ENCODE measurements at places on chromosomes 3 and 15.

- DNase-seq, result no peak
Measured at GRCh38 chr3:124491098-124491497, 239.2 kb upstream of the UMPS start.

GRCh38 chr3:119405315-119405714 lies 58.1 kb downstream of the TMEM39A start:
- no peak for DNase-seq

DNA sequence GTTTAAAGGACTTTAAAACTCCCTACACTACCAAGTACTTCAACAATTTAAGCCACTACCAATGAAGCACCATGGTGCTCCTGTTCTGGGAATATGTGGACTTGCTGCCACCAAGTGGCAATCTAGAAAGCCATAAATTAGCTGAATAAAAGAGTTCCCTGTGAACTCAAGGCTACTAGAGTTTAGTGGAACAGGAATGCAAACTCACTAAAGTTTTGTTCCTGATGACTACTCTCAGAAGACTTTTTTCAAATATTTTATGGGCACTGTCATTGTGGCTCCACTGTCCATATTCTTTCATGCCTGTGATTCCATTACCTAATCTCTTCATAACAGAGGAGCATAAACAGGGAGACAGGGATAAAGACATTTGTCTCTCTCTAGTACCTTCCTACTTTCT lies 63.9 kb downstream of the TMCC1 start:
- DNase-seq, result no peak

GRCh38 chr3:148074946-148075345 lies 622.8 kb upstream of the AGTR1 start:
- no peak for DNase-seq

- no peak for DNase-seq
Measured at GRCh38 chr3:69063636-69064035, 11.5 kb upstream of the TMF1 start.

GRCh38 chr3:632571-633170 lies 436.1 kb downstream of the CHL1 start:
- no peak for DNase-seq

- DNase-seq, result no peak
Measured at GRCh38 chr15:73239564-73240215, 129.1 kb downstream of the HCN4 start.

- DNase-seq, result no peak
Measured at GRCh38 chr3:139006051-139006716, at the start of gene PRR23A. PRR23A (minus strand) TSS chr3:139006268; CDS start chr3:139006268, 0 bp downstream.

DNA sequence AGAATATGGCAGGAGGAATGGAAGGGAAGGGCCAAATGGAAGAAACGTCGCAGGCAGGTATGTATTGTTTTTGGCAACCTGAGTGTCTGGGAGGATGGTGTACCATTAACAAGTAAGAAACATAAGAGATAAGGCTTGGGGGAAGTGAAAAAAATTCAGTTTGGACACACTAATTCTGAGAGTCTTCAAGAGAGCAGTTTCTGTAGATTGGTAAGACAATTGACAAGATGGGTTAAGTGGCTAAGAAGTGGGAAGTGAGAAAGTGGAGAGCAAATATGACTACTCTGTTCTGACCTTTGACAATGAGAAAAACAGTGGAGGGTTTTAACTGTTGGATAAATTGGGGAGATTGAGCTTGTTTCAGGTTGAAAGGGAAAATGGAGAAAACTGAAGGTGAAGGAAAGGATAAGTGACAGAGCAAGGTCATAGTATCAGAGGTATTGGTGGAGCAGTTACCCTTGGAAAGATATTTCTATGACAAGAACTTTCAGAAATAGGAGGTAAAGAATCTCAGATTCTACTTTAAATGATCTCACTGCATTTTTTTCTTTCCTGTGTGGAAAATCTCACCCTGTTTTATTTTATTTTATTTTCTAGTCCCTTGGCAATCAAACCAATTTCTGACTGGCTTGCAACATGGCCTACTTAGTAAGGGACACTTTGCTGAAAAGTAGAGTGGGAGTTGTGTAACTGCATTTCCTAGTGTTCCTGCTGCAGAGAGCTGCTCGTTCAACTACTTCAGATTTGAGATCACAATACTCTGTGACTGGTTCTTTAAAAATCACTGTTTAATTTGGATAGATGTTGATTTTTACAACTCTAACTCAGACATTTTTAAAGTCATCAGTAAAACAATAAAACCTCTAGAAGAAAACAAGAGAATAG lies 23.1 kb upstream of the GABPB1 start:
- DNase-seq, result no peak

GRCh38 chr15:39074341-39074985 lies 506.4 kb upstream of the THBS1 start:
- no peak for DNase-seq

DNA sequence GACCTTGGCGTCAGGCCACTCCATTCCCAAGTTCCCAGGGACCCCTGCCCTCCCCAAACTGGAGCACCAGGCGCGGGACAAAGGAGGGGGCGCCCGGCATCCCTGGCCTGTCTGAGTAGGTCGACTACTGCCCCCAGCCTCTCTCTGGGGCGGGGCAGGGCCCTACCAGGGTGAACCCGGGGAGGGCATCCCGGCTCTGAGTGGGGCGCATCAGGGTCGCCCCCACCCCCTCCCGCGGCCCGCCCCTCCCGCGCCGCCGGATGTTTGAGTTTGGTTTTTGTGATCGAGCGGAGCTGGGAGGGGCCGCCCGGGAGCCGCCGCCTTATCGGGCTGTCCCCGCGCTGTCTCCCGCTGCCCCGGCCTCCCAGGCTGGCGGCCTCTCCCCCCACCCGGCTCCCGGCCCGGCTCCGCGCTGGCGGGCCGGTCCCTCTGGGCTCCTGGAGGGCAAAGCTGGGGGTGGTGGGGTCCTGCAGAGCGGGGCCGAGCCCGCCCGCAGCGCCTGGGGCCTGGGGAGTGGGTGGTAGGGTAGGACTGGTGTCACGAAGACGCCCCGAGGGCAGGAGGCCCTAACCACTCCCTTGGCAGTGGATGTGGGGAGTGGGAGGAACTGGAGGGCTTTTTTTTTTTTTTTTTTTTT lies 47.2 kb upstream of the SMAD6 start:
- DNase-seq, result peak; percentile 69

DNA sequence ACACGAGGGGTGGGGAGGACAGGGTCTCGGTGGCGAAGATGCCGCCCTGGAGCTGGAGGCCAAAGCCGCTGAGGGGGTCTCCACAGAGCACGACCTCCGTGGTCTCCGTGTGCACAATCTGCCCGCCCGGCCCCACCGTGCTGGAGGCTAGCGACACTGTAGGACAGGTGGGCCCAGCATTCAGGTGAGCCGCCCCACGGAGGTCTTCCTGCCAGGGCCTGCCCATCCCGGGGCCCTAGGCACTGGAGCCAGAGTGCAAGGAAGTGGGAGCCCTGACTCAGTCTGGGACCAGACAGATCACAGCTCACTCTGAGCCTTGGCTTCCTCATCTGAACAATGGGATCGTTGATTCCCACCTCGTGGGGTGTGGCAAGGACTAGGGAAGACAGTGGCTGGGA lies 25.8 kb downstream of the GRIP2 start:
- no peak for DNase-seq

DNA sequence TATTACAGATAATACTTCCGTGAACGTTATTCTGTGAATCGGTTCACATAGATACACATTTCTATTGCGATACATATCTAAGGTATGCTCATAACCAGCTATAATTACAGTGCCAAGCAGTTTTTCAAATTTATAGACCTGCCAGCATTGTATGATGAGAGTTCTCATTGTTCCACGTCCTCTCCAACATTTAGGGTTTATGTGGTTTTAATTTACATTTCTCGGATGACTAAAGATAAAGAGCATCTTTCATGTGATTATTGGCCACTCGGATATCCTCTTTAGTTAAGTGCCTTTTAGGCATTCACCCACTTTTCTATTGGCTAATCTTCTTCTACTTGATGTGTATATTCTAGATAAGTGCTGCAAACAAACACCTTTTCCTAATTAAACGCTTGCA lies 134.7 kb upstream of the CCDC54 start:
- DNase-seq, result no peak

- no peak for DNase-seq
Measured at GRCh38 chr15:89542369-89542768, 32.9 kb upstream of the TICRR start.

GRCh38 chr3:128619146-128619890 lies 31.3 kb downstream of the RPN1 start:
- no peak for DNase-seq

DNA sequence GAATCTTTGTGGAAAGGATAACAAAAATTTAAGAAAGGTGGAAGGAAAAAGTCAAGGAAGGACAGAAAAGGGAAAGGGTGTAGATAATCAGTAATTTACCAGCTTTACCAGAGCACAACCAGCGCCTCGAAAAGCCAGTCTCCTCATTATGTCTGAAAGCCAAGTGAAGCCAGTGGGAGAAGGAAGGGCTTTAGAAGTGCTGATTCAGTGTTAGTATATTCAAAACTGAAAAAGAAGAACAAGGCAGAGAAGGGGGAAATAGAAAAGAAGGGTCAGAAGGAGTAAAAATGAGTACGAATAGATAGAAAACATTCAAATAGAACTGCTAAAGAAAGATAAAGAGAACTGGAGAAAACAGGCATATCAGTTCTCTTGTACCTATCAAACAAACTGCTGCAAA lies 4.1 kb downstream of the PBRM1 start:
- no peak for DNase-seq

DNA sequence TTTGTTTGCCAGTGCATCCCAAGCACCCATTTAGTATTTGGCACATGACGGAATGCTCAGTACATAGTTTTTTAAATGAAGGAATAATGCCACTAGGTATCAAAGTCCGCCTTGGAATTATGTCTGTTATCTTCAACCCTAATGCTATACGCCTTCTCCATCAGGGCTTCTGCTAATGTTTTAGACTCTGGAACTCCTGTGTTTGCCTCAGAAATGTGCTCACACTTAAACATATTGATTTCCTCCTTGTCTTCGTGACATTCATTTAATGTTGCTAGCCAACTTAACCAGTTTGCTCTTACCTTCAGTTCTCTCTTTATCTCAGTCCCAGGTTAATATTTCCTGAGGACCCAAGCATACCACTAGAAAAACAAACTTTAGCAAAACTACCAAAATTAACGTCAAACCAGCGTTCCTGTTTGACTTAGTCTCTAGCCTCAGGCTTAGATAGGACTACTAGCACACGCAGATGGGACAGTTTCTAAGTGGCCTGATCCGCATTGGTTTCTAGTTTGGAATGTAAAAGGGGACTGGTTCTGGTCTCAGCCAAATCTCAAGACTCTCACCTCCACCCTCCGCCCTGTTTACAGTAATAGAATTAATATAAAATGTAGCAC lies 81.4 kb downstream of the IL1RAP start:
- DNase-seq, result no peak

- DNase-seq, result no peak
Measured at GRCh38 chr15:68730471-68730919, 90.2 kb downstream of the ANP32A start.

DNA sequence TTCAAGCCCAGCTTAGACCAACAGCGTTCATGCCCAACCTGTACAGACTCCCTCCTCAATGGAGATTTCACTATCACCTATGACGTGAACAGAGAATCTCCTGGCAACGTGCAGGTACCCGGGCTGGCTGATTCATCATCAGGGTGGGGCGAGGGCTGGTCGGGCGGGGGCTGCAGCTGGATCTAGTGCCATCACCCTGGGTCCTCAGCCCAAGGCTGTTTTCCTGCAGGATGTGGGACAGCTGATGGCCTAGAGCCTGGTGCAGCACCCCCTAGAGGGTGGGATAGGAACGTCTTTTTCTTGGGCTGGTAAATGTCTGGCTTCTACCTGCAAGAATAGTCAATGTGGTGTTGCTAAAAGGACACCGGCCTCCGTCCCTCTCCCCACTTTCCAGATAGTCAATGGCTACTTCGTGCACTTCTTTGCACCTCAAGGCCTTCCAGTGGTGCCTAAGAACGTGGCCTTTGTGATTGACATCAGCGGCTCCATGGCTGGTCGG lies 4.4 kb downstream of the ITIH3 start:
- no peak for DNase-seq

- DNase-seq, result no peak
Measured at GRCh38 chr15:42672444-42672843, 64.5 kb downstream of the CDAN1 start.

DNA sequence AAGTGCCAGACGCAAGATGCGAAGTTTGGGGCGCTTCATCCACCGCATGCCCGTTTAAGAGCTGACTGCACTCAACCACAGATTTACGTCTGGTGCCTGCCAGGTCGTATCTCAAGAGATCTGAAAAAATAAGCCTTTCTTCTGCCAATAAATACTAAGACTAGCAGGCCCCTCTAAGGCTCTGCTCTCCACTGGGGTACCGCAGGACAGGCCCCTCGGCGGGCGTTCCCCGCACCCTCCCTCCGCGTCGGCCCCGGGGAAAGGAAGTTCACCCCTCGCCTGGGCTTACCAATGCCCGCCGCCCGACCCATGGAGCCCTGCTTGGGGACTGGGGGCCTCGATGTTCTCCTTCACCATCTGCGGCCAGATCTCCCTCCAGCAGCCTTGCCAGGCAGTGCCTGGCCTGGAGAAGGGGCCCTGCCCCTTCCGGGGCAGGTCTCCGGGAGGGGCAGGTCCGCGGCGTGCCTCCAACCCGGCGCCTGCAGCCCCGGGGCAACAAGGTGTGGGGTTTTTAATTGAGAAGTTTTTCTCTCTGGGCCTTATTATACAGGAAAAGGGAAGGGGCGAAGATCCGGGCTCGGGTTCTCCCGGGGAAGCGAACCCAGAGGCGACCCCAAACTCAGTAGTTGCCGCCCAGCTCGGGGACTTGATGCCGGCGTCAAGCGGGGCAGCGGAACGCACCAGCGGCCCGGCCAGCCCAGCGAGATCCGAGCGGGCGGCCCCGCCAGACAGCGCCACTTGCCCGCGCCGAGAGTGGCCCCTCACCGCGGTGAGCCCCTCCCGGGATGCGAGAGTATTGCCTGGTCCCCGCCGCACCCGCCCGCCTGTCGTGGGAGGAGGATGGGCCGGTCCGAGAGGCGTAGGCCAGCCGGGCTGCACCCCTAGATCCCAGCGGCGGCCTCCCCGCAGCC lies 735 bp downstream of the GOLGA8B start:
- DNase-seq, result peak; percentile 71

DNA sequence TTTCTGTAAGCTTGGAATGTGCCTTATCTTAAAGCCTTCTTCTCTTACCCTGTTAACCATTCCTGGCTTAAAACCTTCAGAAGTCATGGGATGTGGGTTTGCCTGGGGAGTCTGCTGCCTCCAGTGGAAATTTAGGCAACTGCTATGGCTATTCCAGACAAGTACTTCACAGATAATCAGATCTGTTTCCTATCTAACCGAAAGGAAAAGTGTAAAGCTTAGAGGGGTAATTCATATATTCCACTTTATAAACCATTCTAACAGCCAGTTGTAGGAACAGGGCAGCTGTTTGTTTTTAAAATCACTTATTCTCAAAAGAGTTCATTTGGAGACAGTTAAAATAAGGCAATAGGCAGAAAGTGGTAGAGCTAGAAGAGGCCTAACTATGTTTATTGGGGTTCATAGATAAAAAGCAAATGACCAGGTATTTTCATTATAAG lies 219.9 kb downstream of the TCF12 start:
- DNase-seq, result no peak

GRCh38 chr15:79073336-79073735 lies 17.2 kb downstream of the RASGRF1 start:
- DNase-seq, result no peak

DNA sequence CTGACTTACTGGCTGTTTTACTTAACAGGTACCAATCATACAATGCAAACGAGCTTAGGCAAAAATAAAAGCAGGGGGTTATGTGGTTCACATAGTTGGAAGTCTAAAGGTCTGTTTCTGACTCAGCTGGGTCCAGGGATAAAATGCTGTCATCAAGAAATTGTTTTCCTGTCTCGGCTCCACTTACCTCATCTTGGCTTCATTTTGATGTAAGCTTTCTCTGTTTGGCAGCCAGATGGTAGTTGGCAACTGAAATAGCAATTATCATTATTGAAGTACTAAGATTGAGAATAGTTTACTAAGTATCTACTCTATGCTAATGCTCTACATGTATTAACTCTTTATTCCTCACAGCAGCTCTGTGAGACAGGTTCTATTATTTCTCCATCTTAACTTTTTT lies 36.8 kb upstream of the CNTN3 start:
- DNase-seq, result no peak

Data from Right ventricle myocardium inferior (tissue), 1 donor.